Activated CD4-positive, CD25-positive, alpha-beta regulatory T cell treated with anti-CD3 and anti-CD28 coated beads, Interleukin-2, amount 50 U/mL, for 16 hours (primary cell): ENCODE measurements at places on chromosomes 2 and 18.

GRCh38 chr2:143026411-143027054, 102.7 kb upstream of the ARHGAP15 start:
- no peak for DNase-seq

- no peak for DNase-seq
These were observed 238.2 kb upstream of the RBMS1 start for GRCh38 chr2:160731856-160732255.

DNA sequence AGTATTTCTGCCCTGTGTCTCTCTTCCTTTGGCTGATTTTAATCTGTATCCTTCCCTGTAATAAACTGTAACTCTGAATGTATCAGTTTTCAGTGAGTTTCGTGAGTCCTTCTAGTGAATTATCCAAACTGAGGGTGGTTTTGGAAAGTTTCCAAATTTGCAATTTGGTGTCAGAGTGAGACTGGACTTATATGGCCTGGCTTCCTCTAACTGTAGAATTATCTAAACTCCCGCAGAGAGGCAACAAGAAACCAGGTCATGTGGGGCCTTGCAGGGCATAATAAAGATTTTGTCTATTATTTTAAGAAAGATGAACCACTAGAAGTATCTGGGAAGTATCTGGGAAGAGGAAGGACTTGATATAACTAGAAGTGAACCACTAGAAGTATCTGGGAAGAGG, 95.3 kb upstream of the RNF152 start:
- no peak for DNase-seq

GRCh38 chr2:84817239-84817655, 63.6 kb downstream of the TRABD2A start:
- DNase-seq = no peak

DNA sequence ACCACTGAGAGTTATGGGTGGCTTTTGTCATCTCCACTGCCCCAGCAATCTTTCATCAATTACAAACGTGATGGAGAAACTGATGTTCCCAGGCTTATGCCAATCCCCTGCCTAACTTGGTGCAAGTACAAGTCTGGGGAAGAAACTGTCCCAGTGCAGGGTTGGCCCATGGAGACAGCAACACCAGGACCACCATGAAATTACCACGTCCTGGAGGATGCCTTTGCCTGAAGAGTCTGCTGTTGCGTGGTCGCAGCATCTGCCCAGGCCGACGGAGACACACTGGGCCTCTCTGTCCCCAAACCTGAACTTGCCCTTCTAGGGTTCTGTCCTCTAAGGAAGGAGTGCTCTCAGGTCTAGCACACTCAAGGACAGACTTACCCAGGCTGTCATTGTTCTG, 496.8 kb upstream of the RAB6C start:
- DNase-seq = no peak

DNA sequence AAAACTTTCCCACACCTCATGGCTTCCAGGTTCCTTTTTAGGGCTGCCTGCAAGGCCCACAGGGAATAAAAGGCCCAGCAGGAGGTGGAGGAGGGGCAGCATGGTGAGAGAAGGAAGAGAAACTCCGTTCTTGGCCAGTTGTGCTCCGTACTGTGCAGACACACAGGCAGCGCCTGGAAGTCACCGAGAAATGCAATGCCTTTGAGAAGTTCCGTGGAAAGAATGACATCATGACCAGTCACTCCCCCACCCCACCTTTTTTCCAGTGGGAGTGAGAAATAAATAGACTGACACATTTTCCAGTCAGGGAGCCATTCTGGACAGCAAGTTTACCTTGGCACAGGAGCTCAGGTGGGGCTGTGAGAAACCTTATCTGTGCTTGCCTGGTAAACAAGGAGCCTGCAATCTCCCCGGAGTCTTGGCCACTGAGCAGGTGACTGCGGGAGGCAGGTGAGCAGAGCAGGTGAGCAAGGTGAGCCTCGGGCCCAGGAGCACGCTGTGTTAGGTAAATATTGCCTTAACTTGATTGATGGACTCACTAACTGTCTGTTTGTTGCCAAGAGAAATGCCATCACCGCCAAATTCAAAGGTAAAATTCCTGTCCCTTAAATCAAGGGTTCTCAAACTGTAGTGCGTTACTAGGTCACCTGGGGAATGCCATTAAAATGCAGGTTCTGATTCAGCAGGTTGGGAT, 13.5 kb upstream of the LBH start:
- no peak for DNase-seq

DNA sequence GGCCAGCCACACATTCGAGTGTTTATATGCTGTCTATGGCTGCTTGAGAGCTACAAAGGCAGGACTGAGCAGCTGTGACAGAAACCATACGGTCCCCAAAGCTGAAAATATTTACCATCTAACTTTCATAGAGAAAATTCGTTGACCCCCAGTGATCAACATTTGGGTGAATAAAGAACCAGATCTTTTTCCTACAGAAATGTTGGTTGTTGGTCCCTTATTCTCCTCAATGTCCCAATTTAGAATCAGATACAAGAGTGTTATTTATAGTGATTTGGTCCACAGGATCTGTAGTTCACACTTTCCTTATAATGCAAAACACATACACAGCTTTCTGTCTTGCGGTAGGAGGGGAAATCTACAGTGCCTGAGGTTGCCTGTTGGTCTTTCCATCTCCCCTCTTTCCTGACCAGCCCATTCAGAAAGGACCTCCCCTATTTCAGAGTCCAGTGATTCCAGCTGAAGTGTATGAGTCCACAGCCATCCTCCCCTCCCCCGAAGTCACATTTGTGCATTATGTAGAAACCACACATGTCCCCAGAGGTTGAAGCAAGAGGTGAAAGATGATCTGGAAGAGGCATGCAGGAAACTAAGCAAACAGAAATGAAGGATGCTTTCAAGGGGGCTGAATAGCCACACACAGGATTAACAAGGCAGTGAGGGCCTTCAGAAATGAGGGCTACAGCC, 61.9 kb downstream of the SPRED2 start:
- DNase-seq = no peak

DNA sequence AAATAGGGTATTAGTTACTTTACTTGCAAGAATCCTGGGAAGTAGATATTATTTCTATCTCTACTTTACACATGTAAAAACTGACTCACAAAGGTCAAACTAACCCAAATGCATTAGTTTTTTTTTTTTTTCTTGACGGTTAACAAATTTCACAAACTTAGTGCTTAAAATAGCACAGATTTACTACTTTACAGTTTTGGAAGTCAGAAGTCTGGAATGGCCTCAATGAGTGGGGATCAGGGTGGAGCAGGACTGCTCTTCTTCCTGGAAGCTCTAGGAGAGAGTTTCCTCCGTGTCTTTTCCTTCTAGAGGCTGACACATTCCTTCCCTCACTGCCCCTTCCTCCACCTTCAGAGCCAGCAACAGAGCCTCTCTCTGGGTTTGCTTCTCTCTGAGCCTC, 117.2 kb downstream of the COL6A3 start:
- DNase-seq = no peak

DNA sequence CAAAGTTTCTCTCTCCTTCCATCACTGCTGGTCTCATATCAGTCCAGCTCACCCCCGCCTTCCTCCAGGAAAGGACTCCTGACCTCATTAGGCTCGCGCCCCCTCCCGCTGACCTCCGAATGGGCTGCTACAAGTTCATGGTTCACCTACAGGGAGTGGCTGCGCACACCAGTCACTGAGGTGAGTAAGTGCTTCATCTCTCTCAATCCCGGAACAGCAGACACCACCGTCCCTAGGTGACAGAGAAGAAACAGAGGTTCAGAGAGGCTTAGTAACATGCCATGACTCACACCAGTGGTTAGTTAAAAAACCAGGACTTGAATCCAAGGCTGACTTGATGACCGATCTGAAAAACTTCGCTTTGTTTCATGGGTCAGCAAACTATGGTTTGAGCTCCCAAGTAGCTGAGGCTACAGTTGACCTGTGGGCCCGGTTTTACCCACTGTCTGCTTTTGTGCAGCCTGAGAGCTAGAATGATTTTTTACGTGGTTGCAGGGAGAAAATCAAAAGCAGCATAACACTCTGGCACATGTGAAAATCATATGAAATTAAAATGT, 42.0 kb downstream of the ZFP36L2 start:
- DNase-seq = no peak

GRCh38 chr18:29488617-29489016, 1311.7 kb upstream of the CDH2 start:
- no peak for DNase-seq

GRCh38 chr2:118240276-118240675, 152.0 kb downstream of the INSIG2 start:
- no peak for DNase-seq
